Activated naive CD4-positive, alpha-beta T cell treated with anti-CD3 and anti-CD28 coated beads, Interleukin-2, amount 50 U/mL, for 72 hours (primary cell): ENCODE measurements at places on chromosomes 13 and 19. TPM values are rescaled to one million over a fixed set of nuclear protein-coding genes. Genes with fewer than 3 reads are reported as not detected.

DNA sequence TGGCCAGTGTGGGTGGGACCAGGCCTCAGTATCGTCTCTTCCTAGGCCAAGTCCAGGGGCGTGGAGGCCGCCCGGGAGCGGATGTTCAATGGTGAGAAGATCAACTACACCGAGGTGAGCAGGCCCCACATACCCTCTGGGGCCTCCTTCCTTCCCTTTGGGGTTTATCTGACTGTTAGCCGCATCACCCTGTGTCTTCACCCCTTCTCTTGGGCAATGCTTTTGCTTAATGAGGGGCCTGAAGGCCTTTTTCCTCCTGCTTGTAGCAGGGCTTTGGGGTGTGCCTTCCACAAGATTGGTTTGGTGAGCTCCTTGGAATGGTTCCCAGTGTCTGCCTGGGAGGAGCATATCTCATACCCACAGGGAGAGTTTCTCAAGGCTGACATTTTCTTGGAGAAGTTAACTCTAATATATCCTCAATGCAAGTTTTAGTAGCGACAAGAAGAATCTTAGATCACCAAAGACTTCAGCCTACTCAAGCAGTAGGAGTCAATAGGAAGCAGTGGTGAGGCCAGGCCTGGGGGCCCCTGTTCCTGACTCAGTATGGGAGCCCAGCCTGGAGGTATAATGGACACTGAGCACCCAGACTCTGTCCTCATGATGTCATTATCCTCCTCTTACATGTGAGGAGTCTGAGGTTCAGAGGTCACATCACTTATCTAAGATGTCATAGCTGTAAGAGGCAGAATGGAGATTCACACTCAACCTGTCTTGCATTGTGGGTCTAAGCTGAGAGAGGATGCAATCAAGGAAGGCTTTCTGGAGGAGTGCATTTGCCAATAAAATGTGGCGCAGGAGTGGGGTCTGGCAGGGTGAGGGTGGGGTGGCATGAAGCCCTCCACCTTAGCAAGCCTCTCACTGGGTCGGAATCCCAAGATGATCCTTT is 2.0 kb downstream of the GPI start:
- no peak for DNase-seq

DNA sequence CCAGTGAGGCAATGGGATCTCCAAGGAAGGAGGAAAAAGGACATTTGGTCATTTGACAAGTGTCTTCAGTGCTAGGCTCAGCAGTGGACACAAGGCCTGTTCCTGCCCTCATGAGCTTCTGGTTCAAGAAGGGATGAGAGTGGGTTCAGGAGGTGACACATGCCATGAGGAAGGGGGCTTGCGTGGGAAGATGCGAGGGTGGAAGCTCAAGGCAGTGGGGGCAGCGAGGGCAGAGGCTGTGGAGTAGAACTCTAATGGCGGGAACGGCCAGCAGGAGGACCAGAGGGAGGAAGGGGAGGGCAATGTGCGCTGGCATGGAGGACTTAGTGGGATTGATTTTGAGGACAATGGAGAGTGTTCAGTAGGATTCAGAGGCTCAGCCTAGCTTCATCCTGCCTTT is 3.3 kb downstream of the PIK3R2 start:
- no peak for DNase-seq

GRCh38 chr19:18669883-18670282 is 13.6 kb upstream of the CRTC1 start:
- no peak for DNase-seq

GRCh38 chr19:2282062-2282861 is at the start of gene PEAK3:
Gene PEAK3, minus strand, starts transcription at chr19:2282175. Its CDS starts 1,244 bp downstream, at chr19:2280931.
- DNase-seq = no peak

DNA sequence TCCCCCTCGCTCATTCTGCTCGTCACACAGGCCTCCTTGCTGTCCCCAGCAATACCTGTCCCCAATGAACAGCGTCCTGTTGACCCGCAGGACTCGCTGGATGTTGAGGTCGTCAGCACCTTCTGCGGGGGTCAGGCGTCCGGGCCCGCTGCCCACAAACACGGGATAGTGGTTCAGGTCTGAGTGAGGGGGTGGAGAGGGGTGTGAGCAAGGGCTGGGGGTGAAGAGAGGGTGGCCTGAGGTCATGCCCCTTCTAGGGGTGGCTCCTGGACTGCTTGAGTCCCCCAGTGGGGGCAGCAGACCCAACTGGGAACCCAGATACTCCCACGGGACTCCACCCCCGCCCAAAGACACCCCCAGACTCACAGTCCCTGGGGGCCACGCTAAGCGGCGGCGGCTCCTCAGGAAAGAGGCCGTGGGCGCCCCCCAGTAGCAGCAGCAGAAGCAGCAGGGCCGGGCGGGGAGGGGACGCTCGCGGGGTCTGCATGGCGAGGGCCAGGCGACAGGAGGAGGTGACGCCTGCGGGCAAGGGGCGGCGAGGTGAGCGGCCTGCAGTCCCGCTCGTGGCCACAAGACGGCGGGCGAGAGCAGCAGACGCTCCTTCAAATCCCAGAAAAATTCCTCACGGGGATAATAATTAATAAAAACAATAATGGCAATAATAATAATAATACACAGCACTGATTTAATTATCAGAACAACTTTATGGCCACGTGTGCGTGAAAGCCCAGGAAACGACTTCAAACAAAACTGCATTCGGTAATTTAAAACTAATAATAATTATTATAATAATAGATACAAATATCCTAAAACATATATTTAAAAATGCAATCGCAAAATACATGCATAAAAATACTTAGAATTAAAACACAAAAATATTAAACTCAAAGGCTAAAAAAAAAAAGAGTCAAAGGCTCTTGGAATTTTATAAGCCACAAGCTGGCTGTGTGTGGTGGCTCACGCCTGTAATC is 1.2 kb downstream of the SEMA6B start:
- no peak for DNase-seq

- DNase-seq = no peak
Measured at GRCh38 chr13:42260903-42261654, 10.9 kb upstream of the AKAP11 start.

ZNF135 gene
- 0.58 TPM for total RNA-seq

DNA sequence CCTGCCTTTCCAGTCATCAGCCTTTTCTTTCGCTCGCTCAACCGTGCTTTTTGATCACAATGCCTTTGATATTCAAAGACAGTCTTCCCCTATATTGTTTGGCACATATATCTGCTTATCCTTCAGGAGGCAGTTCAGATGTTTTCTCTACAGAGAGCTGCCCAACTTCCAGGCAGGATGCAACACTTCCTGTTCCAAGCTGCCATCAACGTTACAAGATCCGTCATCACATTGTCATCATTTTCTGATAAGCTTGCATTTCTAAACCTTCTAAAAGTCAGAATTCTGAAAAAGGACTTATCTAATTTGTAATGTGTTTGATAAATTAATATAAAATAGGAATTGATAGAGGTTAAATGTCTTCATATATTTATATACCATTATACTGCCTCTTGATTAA is 574.2 kb downstream of the TBC1D4 start:
- no peak for DNase-seq

GRCh38 chr19:23203841-23204344 is 46.3 kb downstream of the ZNF724 start:
- no peak for DNase-seq

DNA sequence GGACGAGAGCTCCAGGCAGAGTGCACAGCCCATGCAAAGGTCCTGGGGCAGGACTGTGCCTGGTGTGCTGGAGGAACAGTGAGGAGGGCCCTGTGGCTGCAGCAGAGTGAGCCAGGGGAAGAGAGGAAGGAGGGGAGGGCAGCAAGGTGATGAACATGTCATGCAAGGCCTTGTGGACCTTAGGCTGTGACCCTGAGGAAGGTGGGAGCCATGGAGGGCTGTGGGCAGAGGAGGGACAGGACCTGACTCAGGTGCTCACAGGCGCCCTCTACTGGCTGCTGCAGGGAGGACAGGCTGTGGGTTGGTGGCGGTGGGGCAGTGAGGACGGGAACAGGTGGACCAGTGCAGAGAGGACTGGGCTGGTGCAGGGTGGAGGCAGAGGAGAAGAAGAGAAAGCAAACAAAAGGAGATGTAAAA is 170.3 kb downstream of the PTPRS start:
- peak; percentile 68 for DNase-seq

DNA sequence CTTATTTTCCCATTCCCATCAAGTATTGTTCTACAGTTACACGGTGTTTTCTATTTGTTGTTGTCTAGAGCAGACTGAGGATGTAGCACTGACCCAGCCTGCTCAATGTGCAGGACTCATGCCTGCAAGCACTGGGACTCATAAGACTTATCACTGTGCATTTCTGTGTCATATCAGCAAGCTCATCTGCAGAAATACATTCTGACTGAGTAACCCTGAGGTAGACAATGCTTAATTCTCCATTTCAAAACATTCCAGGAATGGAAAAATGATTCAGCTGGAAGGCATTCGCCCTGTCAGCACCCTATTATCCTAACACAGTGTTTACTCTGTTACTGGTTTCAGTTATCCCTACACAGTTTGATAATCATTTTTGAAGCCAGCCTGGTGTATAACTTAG is 2506.4 kb downstream of the PCDH9 start:
- DNase-seq = no peak

ZSCAN18 gene
- 22.8 TPM for total RNA-seq

DNA sequence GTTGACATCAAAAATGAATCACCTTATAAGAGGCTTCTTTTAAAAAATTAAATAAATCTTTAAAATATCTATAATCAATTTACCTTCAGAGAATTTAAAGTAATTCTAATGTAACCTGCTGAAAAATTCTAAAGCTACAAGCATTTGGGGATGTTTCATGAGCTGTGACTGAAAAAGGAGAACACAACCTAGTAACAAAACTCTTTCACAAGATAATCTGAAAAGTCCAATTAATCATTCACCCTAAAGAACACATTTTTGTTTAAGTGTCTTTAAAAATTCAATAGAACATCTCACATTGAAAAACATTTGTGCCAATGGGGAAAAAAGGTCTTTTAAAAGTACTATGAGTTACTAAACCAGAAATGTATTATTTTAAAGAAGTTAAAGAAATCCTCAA is 22.8 kb downstream of the KLF12 start:
- DNase-seq = no peak

FUT3 gene
- total RNA-seq = not detected

TUBB4A gene
- 2.6 TPM for total RNA-seq

- DNase-seq = no peak
Measured at GRCh38 chr19:5425260-5425659, 30.0 kb upstream of the ZNRF4 start.

SHD gene
- not detected for total RNA-seq

GRCh38 chr13:32423592-32423991 is 4.3 kb downstream of the N4BP2L1 start:
- no peak for DNase-seq

DNA sequence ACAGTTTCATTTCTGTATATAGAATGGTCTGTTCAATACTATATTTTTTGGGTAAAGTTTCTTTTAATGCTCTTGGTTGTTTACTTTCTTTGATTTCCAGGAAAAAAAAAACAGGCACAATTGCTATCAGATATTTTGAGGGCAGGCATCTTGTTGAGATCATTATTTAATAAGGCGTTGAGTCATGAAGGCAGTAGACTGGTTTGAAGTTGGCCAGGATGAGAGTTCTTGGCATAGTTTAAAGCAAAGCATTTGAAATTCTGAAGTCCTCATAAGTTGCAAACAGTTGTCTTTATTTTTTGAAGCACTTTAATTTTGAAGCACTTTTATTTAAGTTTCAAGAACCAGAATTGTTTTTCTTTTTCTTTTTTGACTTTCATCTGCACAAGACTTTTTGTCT is 2.6 kb upstream of the ZNF175 start:
- DNase-seq = no peak
